Fibroblast of skin of abdomen (primary cell): ENCODE measurements at places on chromosomes 3 and 15.

- DNase-seq = no peak
Observed at GRCh38 chr3:135807879-135808278, 157.6 kb upstream of the PPP2R3A start.

GRCh38 chr3:42855547-42856380, 19.9 kb downstream of the CYP8B1 start:
- DNase-seq = no peak

- DNase-seq = no peak
Observed at GRCh38 chr15:52008698-52009434, 10.2 kb upstream of the MAPK6 start.

GRCh38 chr3:182904164-182904563, 76.2 kb downstream of the DCUN1D1 start:
- no peak for DNase-seq

- no peak for DNase-seq
Observed at GRCh38 chr15:65095011-65095746, 18.6 kb downstream of the KBTBD13 start.

- DNase-seq = peak; percentile 94
Observed at GRCh38 chr3:102089904-102090720, 240.8 kb downstream of the NFKBIZ start.

- no peak for DNase-seq
Observed at GRCh38 chr15:98213346-98213979, 253.0 kb downstream of the ARRDC4 start.

DNA sequence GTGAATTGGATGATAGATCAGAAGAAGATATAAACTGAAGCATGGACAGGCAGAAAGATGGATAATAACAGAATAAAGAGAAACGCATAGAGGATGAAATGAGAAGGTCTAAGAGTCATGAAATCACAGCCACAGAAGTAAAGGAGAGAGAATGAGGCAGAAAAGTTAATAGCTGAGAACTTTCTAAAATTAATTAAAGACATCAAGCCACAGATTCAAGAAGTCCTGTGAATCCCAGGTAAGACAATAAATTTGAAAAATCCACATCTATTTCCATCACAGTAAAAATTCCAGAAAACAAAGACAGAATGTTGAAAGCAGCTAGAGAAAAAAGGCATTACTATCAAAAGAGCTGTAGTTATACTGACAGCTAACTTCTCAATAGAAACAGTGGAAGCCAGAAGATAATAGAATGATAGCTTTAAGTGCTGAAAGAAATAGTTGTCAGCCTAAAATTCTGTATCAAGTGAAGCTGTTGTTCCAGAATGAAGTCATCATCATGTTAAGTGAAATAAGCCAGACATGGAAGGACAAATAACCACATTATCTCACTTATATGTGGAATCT, 12.0 kb downstream of the ACVR2B start:
- no peak for DNase-seq

DNA sequence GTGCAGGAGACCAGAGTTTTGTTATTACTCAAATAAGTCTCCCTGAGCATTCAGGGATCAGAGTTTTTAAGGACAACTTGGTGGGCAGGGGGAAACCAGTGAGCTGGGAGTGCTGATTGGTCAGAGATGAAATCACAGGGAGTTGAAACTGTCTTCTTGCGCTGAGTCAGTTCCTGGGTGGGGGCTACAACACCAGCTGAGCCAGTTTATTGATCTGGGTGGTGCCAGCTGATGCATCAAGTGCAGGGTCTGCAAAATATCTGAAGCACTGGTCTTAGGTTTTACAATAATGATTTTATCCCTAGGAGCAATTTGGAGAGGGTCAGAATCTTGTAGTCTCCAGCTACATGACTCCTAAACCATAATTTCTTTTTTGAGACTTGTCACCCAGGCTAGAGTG, 13.8 kb upstream of the ZNF662 start:
- no peak for DNase-seq

- no peak for DNase-seq
Observed at GRCh38 chr3:179717219-179717618, 64.4 kb downstream of the USP13 start.

GRCh38 chr3:55588146-55588765, 101.2 kb upstream of the WNT5A start:
- no peak for DNase-seq

DNA sequence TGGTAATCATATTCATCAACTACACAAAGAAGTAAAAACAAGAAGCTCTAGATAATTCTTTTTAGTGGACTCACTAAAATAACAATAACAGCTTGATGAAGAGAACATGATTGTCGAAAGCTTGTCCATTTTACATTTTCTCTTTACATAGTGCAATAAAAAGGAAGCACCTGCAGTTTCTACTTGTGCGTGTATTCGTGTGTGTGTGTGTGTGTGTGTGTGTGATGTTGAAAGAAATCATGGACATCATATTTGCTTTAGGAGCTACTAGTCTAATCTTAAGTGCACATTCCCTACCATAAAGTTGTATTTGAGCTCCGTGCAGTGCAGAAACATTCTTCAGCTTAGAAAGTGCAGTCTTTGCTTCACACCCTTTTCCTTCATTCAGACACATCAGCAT, 288.8 kb downstream of the ZBTB20 start:
- no peak for DNase-seq

GRCh38 chr3:129521611-129522010, 6.8 kb upstream of the RHO start:
- no peak for DNase-seq

GRCh38 chr15:56893364-56893678, 25.1 kb upstream of the TCF12 start:
- DNase-seq = no peak

- no peak for DNase-seq
Observed at GRCh38 chr3:12363397-12364195, 74.7 kb downstream of the PPARG start.

- DNase-seq = no peak
Observed at GRCh38 chr3:167167491-167167890, 212.6 kb downstream of the ZBBX start.

- peak; percentile 16 for DNase-seq
Observed at GRCh38 chr15:99132122-99132521, 27.2 kb downstream of the SYNM start.

DNA sequence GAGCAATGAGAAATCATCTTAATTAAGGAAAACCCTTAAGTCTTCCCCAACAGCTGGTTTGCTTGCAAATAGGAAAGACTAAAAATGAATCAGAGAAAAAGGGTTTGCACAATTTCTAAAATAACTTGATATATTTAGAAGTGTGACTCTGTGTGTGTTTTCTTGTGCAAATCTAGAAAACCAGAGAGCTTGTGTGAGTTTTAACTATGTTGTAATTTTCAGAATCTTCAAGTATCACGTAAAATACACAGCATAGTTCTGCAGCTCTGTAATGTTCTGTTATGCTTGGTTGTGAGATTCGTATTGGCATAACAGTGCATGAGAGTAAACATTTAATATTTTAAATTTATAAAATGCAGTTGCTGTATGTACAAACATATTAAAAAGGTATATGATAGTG, 74.7 kb upstream of the GAP43 start:
- DNase-seq = no peak

- DNase-seq = no peak
Observed at GRCh38 chr3:129694228-129694627, 87.8 kb upstream of the PLXND1 start.

GRCh38 chr15:93476491-93477177, 387.6 kb upstream of the RGMA start:
- no peak for DNase-seq

DNA sequence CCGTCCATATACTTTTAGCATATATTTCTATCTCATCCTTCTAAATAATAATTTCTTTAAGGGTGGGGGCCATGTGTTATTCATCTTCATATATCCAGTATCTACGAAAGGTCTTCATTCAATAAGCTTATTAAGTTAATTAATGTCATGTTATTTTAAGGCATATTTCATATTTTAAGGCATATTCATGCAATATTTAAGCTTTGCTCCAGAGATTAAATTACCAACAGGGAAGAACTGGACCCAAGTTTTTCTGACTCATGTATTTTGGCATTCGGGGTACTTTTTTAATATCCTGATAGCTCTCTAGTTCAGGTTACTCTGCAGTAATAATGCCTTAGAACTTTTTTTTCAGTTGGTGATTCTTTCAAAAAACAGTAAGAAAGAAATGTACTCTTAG, 27.4 kb downstream of the PHC3 start:
- DNase-seq = peak; percentile 9

DNA sequence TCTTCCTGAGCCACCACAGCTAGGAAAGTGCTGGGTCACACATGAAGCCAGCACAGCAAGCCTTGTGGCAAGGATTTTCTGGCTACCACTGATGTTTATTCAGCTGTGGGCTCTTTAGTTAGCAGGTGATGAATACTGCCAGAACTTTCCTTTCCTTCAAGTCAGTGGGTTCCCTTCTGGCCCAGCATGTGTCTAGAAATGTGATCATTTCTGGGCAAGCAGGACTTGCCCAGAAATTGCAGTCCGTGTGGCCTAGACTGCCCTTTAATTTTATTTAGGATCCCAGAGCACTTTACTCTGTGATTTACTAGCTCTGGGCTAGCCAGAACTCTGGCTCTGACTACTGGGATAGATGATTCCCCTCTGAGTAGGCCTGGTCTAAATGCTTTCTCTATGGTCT, 397.5 kb downstream of the ZIC4 start:
- peak; percentile 29 for DNase-seq

- peak; percentile 61 for DNase-seq
Observed at GRCh38 chr3:11604139-11604892, 39.4 kb downstream of the VGLL4 start.

DNA sequence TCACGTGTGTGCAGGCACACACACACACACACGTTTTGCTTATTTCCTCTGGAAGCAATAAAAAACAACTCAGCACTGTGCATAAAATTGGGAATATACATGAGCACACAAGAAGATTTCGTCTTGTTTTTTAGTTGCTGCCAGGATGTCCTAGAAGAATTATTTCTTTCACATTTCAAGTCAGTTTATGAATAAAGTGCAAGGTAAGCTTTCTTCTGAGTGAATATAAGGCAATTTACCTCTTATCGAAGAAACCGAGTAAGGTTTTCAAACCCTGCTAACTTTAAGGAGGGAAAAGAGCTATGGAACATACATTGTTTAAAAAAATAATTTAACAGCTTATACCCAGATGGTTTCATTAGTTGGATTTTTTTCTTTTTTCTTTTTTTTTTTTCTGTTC, 855.4 kb upstream of the NR2F2 start:
- no peak for DNase-seq

DNA sequence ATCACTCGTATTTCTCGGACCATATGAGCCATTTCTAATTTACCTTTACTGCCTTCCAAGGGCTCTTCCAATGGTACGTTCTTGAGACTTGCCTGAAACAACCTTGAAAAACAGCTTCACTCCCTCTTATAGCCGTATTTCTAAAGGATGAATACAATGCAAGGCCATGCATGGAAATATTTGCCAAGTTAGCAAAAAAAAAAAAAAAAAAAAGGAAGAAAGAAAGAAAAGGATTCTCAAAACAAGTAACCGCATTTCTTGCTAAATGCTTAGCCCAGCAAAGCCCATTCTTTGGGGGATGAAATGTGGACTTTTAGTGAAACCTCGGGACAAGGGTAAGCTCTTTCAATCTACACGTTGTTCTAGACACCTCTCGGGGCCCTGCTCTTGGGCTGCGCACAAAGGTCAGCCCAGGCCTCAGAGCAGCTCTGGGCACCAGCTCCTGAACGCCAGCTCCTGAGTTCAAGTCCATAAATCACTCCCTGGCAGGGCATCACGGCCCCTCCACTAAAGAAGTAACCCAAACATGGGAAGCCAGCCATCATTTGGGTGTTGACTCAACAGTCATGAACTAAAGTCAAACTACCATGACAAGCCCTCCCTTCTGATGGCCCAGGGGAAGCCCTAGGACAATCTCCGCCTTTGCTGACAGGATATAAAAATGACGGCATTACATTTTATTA, 132.7 kb downstream of the ADAMTS17 start:
- DNase-seq = no peak
